ENCODE measurements at places on chromosomes 5 and 9. TPM values are rescaled to one million over a fixed set of nuclear protein-coding genes. Genes with fewer than 3 reads are reported as not detected.
A peak's percentile ranks its signal among the peaks of the same experiment; 100 is the strongest.

GRCh38 chr9:36868586-36869282 is 165.3 kb downstream of the PAX5 start:
- DNase-seq, result no peak

- DNase-seq, result peak; percentile 19
These were observed 8.4 kb downstream of the LHX2 start for GRCh38 chr9:124019771-124020519.

DNA sequence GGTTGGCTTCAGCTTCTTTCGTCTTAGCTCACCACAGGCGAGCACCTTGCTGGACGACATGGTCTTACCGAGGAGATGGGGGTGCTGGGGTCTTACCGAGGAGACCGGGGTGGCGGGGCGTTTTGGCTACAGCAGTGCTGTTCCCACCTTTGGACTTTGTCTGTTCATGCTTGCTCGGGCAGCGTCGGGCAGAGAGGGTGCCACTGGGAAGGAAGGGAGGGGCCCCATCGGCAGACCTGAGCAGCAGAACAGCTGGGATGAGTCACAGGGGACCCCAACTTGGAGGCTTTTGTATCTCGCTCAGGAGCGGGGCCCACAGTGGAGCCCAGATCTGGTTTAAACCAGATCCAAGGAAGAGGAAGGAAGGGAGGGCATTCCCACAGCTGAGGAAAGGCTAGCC is 106.0 kb upstream of the CACNA1B start:
- no peak for DNase-seq

- no peak for DNase-seq
These were observed 11.8 kb downstream of the OTULIN start for GRCh38 chr5:14676320-14676719.

- DNase-seq, result no peak
These were observed 32.6 kb upstream of the ACOT12 start for GRCh38 chr5:81426359-81427030.

- no peak for DNase-seq
These were observed 718.0 kb upstream of the CDH10 start for GRCh38 chr5:25362799-25363198.

DNA sequence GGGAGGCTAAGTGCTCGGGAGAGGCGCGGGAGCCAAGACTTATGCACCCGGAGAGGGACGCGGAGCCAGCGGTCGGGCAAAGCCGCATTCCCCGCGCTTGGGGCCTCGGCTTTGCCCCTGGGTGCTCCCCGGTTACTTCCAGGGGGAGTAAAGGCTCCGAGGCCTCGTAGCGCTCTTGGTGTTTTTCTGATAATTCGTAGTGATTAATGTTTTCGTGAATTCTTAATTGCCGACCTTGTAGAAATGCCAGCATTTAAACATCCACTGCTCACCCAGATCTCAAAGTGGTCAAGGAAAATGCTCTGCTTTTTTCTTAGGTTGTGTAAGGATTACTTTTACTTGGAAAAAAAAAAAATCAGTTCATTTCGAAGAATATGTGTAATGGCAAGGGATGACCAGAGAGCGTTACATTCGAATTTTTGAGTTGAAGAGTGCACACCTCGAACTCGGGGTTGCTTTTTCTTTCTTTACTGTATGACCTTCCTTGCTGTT is 654 bp upstream of the TUT7 start:
- DNase-seq, result no peak

- no peak for DNase-seq
These were observed 20.8 kb downstream of the ASS1 start for GRCh38 chr9:130465383-130466096.

- no peak for DNase-seq
These were observed 7.4 kb upstream of the DCTN4 start for GRCh38 chr5:150766251-150766650.

- DNase-seq, result no peak
These were observed 5.4 kb downstream of the MRPL36 start for GRCh38 chr5:1793966-1794900.

- no peak for DNase-seq
These were observed 133.8 kb downstream of the PAX5 start for GRCh38 chr9:36900136-36900855.

DNA sequence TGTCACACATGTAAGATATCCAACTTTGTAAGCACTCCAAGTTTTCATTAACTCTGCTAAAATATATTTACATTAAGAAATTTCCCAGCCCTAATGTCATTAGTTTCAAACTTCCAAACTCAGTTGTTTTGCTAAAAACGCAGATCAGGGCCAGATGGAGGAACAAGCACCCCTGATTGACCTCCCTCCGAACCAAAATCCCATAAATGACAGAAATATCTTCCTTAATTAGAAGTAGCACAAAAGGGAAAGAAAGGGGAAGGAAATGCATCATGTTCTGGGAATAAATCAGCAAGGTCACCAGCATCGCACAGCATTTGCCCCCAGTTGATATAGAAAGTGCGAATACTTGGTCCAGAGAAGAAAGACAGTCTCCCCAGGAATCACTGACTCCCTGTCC is 61.4 kb upstream of the RUFY1 start:
- DNase-seq, result no peak

GRCh38 chr5:126777975-126778674 is 1.2 kb downstream of the LMNB1 start:
- DNase-seq, result peak; percentile 96

- DNase-seq, result peak; percentile 30
These were observed at the start of gene CARD6 for GRCh38 chr5:40841068-40841805. Gene CARD6, plus strand, starts transcription at chr5:40841367. Its CDS starts 16 bp downstream, at chr5:40841383.

The PCDHA12 gene
- 5.2 TPM for total RNA-seq

The FOXD4L5 gene
- total RNA-seq, result 0.09 TPM

DNA sequence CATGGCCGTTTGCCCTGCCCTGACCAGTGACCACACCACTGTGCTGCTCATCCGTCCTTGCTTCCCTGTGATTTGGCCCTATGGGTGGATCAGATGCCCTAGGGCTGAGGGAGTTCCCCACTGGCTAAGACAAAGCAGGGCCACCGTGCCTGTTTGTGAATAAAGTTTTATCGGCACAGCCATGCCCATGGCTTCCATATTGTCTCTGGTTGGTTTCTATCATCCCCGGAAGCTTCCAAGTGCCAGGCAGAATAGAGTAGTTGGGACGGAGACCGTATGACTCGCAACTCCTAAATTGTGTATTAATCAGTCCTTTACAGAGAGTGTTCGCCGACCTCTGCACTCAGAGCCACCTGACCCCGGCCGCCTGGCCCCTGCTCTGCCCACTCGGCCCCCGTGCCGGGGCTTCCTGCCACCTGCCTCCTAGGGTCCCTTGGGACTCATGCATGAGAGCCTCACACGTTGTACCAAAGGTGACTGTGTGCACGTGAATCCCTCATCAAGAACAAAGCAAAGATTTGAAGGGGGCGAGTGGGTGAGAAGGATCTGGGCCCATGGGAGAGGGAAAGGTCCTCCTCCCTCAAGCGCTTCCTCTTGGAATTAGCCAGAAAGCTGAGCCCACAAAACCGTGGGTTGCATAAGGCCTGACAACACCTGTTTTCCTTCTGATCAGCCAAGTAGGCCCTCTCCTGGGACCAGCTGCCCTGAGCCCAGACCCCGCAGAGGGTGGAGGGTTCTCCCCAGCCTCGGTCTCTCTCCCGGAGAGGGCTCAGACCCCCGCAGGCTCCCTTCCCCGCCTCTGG is 11.7 kb upstream of the FCN2 start:
- DNase-seq, result no peak

The DIRAS2 gene
- 0.98 TPM for total RNA-seq

DNA sequence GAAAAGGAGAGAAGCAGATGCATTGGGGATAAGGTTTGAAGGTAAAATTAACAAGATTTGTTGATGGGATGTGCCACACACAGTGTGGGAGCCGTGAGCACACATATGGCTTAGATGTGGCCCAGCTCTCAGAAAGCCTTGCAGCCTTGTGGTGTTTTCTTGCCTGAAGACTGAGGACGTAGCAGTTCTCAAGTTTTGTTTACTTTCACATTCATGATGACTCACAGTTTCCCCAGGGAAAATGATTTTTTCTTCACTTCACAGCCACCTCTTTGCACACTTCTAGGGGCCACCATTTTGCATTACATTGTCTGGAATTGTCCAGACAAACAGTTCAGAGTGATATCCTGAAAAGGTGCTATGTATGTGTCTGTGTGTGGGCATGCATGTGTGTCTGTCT is 126.2 kb downstream of the BASP1 start:
- DNase-seq, result no peak

The FCN2 gene
- total RNA-seq, result 3.6 TPM

The INSL4 gene
- total RNA-seq, result not detected

The LECT2 gene
- not detected for total RNA-seq

DNA sequence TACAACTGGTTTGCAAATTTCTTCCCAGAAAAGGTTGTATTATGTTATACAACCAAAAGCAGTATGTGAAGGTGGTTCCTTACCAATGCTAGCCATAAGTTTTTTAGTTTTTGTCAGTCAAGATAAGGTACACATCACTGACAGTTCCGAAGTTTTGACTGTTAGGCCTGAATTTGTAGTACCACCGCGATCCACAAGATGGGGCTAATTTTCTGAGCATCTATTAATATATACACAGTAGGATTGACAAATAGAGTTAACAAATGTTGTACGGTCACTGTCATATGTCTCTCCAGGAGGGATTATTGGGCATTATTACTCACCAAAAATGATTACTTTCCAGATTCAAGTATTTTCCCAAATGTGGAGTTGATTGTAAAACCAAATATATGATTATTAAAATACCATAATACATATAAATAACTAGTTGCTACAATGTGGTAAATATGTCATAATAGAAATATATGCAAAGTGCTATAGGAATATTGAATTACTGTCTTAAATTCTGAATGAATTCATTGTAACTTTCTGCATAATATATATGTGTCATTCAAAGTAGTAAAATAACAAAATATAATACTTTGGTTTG is 28.4 kb upstream of the LRRC19 start:
- DNase-seq, result peak; percentile 53

DNA sequence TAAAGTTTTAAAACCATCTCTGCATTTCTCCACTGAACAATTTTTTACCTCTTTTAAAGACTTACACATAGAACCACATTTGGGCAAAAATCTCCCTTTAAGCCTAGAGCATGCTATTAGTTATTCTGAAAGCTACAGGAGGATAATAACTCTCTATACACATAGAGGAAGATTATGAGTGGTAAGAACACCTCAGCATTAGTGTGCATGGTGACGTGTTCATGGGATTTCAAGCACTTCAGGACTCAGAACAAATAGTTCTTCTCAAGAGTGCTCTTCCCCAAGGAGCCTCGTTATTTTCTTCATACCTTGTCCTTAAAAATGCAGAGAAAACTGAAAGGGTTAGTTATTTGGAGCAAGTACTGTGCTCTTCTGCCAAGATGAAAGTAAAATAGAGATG is 256.9 kb upstream of the TUSC1 start:
- no peak for DNase-seq

DNA sequence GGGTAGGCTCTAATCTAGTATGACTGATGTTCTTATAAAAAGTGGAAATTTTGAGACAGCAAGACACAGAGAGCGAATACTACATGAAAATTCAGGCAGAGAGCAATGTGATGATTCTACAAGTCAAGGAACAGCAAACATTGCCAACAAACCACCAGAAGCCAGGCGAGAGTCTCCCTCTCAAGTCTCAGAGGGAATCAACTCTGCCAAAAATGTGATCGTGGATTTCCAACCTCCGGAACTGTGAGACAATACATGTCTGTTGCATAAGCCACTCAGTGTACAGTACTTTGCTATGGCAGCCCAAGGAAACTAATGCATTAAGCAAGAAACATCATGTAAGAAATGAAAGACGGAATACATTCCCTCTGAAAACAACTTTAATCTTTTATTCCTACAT is 52.1 kb upstream of the CCNG1 start:
- DNase-seq, result no peak

The ALDOB gene
- 11.0 TPM for total RNA-seq

The NR2F1-AS1 gene
- 13.0 TPM for total RNA-seq

GRCh38 chr5:150485693-150486401 is 22.1 kb upstream of the NDST1 start:
- DNase-seq, result peak; percentile 89
